ENCODE measurements at places on chromosomes 1 and 21.

- DNase-seq = no peak
These were observed 3.7 kb downstream of the TRIM46 start for GRCh38 chr1:155177192-155177917.

DNA sequence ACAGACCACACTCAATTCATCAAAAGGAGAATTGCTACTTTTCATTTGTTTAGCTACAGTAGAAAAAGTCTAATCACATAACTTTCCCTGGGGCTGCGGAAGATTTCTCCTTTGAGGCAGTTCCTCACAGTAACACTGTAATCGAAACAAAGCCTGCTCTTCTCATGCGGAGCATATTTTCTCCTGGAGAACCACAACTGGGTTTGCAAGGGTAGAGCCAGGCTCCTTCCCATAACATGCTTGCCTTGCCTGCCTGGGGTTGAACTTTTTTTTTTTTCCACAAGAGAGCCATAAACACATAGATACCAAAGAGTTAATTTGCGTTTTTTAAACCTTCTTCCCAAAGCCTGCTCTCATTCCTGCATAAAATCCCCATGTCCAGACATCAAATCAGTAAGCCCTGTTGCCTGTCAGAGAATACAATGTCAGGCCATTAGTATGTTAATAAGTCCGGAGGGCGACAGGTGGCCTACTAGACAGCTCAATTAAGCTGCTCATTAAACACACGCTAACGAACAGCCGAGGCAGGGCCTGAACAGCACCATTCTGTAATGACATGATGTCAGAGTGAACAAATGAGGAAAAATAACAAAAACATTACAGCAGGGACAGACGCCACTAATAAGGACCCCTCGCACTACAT, 107.1 kb upstream of the OLIG2 start:
- DNase-seq = no peak

DNA sequence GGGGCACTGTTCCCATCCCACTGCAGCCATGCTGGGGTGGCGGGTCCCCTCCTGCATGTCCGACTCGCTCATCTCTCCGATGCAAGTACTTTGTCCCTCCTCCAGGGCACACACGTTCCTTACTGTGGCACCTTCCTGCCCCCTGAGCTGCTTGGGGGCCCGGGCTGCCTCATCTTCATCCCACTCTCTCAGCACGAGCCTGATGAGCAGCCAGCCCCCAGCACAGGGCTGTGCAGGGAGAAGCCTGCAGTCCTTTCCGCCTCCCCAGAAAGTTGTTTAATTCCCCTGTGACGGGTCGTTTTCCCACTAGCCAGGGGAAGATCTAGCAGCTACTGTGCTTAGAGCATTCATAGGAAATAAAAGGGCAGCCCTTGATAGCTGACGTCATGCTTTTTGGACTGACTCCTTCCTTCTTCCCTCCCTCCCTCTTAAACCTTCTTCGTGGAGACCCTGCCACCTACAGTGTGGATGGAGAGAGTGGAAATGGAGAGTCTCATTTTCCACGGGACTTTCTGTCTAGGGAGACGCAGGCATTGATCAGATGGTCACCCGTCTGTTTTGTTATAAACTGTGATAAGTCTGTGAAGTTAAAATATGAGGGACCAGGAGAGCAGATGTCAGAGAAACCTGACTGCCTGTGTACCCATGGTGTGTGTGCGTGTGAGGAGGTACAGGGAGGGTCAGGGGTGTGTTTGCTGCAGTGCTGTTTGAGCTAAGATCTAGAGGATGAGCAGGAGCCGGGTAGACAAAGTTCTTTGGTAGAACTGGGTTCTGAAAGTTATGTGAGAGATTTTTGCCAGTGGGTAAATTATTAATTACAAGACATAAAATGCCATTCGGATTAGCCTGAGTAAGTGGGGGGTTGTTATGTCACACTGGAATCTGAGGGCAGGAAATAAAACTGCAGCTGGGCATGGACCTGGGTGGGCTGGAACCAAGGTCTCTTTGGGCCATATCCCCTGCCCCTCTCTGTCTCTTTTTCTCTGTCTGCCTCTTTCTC, 34.3 kb downstream of the GPR137B start:
- DNase-seq = peak; percentile 9

- DNase-seq = peak; percentile 97
These were observed 28.3 kb upstream of the RAB3GAP2 start for GRCh38 chr1:220300442-220301121.

DNA sequence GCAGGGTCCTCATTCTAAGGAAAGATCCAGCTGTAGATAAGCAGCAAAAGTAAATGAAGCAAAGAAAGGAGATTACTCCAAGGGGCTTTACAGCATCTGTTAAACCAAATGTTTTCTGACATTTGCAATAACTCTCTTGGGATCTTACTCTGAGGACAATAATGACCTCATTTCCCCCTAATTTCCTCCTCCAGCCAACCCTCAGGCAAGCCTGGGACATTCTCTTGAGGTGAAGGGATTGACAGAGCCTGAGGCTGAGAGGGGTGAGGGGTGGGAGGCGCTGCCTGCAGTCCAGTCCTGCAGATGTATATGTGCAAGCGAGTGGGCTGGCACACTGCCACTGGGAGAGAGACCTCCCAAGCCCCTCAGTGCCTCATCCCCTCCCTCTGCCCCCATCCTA, 40.5 kb upstream of the NEK2 start:
- DNase-seq = no peak
